Stimulated activated CD4-positive, alpha-beta T cell treated with anti-CD3 and anti-CD28 coated beads, Interleukin-12 subunit alpha, Interleukin-12 subunit beta, amount 100 ng/mL, for 48 hours (primary cell): ENCODE measurements at places on chromosomes 2 and 18.

DNA sequence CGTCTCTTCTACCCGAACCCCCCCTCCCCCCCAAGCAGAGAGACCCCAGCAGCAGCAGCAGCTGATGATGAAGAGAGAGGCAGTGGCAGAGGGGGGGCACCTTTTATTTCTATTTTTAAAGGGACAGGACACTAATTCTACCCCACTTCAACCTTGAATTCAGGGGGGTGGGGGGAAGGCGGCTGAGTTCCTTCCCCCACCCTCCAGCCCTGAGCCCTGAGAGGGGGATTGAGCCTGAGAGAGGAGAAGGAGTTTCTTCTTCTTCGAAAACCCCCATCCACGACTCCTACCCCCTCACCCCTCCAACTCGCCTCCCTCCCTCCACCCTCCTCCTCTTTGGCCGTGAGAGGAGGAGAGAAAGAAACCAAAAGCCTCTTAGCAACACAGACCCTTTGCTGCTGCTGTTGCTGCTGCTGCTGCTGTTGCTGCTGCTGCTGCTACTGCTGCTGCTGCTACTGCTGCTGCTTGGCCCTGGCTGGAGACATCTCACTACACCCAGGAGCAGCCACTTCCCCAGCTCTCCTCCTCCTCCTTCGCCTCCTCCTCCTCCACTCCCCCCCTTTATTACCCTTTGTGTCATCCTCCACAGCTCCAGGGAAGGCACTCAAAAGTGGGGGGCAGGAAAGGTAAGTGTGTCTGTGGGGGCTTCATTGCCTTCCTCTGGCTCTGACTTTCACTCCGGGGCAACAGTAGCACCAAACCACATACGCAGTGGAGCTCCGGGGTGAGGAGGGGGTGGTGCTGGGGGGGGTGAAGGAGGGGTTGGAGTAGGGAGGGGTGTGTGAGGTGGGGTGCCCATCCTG, at the start of gene MBD5:
MBD5 (plus strand) TSS at position 33 of the 803 bp plus-strand sequence.
- peak; percentile 46 for DNase-seq

DNA sequence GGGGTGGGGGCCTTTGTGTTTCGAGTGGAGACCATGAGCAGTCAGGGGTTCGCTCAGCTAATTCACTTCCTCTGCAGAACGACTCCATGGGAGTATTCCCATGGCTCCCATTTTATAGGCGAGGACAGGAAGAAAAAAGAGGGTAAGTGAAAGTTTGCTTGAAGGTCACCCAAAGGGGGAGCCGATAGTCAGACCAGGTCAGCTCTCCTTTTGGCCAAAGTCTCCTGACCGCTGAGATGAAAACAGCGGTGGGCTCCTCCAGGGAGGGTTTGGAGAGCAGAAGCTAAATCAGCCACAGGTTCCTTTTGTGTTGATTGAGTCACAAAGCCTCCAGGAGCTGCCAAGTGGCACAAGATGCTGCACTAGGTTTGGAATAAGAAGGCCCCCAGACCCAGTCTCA, 34.1 kb upstream of the CTAGE1 start:
- no peak for DNase-seq

GRCh38 chr2:181241797-181242196, 215.4 kb upstream of the ITGA4 start:
- DNase-seq: no peak

DNA sequence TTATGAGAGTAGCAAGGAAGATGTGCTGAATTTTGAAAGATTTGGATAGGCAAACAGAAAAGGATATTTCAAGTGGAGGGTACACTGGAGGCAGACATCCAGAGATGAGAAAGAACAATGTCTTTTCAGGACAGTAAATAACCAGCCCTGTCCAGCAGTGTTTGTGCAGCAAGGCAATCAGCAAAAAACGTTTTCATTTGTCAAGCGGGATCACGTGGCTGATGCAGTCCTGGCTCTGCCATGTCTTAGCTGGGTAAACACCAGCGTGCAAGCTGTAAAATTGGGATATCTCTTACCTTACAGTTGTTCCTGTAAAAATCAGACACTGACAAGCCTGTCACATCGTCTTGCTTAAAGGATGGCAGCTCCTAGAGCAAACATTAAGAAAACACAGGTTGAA, 67.8 kb downstream of the CWC22 start:
- DNase-seq: no peak

GRCh38 chr2:138948070-138948539, 167.9 kb upstream of the NXPH2 start:
- DNase-seq: no peak

GRCh38 chr18:48023334-48024008, 93.0 kb upstream of the SMAD2 start:
- DNase-seq: no peak

DNA sequence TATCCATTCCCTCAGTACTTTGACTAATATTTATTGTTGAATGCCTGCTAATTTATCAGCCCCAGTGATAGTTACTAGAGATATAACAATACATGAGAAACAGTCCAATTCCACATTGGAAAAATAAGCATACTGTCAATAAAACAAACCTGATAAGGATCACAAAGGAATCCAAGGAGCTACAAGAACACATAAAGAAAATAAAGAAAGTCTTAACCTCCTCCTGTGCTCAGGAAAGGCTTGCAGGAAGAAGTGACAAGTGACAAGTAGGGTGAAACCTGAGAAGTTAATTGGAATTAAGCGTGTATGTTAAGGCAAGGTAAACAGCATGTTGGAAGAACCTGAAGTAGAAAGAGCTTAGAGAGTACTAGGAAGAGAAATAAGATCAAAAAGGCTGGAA, 20.3 kb upstream of the ASNSD1 start:
- DNase-seq: no peak

- no peak for DNase-seq
Measured at GRCh38 chr18:76589316-76589715, 94.3 kb upstream of the ZNF516 start.

GRCh38 chr2:78260861-78261260, 738.7 kb upstream of the LRRTM4 start:
- no peak for DNase-seq

DNA sequence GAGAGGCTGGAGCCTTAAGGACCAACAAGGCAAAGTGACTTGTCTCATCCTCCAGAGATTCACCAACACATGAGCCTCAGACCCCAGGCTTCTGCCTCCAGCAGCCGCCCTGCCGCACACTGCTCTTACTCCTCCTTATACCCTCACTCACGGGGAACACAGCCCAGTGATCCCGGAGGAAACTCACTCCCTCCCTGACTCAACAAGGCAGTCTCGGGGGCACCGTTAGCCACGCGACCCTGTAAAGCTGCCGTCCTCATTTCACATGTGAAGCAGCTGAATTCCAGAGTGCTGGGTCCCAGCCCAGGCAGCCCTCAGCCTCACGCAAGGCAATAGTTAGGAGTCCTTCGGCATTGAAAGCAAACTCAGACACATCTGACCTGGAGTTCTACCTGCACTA, 129.7 kb downstream of the TPO start:
- DNase-seq: no peak

DNA sequence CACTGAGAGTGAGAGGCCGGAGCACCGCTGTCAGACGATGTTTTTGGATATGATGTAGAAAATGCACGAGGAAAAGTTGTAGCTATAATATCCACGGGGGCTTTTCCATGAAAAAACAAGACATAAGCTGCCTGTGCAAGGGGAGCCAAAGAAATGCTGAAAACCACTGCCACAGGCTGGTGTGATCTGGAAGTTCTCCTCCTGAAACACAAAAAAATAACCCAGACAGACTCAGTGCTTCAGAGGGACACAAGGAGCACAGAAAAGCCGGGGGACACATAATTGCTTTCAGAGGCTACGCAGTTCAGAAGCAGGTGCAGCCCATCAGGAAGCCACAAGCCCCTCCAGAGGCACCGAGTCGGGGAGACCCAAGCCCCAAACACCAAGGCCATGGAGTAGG, 98.2 kb downstream of the ZNF516 start:
- DNase-seq: no peak
